T-helper 17 cell (primary cell): ENCODE measurements at places on chromosomes 16 and 17. TPM values are rescaled to one million over a fixed set of nuclear protein-coding genes. Genes with fewer than 3 reads are reported as not detected.

DNA sequence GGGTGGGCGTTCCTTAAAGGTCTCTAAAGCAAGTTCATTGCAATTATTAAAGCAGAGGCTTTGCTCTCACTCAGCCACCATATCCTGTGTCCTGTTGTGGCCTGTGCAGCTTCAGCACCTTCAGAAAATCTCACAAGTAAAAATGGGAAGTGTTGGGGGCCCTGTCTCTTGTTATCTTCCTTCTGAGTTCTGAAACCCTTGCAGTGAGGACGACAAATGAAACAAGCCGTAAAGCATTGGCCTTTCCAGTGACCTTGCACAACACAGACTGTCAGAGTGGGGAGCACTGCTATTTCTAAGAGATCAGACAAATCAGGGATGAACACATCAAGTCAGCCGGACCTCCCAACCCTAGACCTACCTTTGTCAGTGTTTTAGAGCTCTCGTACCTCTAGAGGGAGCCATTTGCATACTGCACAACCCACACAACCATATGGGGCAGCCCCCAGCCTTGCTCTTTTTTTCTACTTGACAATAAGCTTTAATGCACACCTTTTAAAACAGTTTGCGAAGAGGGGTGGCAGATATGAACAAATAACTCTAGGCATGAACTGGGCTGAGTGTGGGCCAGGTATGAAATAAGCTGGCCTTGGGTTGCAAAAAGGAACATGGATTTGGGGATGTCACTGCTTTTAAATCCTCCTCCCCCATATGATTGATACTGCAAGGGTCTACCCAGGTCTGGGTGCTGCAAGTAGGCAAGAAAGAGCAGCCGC lies 89.8 kb downstream of the KATNIP start:
- DNase-seq: no peak
- H3K4me3 ChIP-seq: no peak overlapping the region
- no peaks in the 10 kb centered on the region for H3K27me3 ChIP-seq
- H3K36me3 ChIP-seq: peaks cover 10% of the 10 kb centered on the region
- H3K27ac ChIP-seq: no peak overlapping the region

DNA sequence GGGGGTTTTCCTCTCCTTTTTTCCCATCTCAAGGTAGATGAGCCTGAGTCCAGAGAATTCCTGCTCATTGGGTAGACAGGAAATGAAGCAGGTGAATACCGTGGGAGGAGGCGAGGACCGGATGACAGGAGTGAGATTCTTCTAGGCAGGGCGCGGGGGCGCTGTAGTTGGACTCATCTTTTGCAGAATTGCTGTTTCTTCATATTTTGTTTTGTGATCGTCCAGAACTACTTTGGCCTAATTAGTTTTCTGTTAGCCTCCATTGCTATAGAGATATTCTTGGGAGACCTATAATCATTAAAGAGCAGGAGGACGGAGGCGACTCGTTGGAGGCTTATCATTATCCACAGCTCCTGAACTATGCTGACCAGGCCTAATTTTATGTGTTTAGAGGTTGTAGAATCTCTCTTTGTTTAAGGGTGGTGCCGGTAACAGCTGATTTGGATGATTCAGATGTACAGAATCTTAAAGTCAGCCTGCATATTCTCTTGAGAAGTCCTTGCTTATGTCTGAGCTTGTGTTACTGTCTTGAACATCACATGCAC lies 650 bp downstream of the ATP6V0A1 start:
- H3K4me1 ChIP-seq: peaks cover 37% of the 10 kb centered on the region
- no peaks in the 10 kb centered on the region for H3K27me3 ChIP-seq
- peak overlapping the region; percentile 91 for H3K4me3 ChIP-seq

DNA sequence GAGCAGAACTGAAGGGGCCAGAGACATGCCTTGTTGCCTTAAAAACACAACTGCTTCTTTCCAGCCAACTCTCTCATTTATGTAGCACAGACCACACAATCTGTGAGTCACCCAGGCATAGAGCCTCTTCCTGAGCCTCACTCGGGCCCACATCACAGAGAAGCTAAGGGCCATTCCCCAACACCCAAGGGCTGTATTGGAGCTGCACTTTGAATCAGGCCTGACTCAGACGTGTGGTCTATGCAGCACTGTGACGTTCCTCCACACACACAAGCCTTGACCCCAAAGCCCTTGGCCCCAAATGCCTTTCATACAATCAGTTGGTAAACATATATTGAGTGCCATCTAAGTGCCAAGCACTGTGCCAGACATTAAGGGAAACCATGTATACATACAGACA lies 308.9 kb upstream of the DYNLRB2 start:
- peaks cover 7% of the 10 kb centered on the region for H3K27me3 ChIP-seq
- DNase-seq: no peak
- H3K27ac ChIP-seq: no peak overlapping the region
- no peaks in the 10 kb centered on the region for H3K36me3 ChIP-seq
- H3K4me3 ChIP-seq: no peak overlapping the region

GRCh38 chr17:48515925-48516900 lies 14.6 kb downstream of the HOXB1 start:
- H3K4me3 ChIP-seq: no peak overlapping the region
- H3K36me3 ChIP-seq: no peaks in the 10 kb centered on the region
- no peak overlapping the region for H3K27ac ChIP-seq
- peaks cover 51% of the 10 kb centered on the region for H3K27me3 ChIP-seq

DNA sequence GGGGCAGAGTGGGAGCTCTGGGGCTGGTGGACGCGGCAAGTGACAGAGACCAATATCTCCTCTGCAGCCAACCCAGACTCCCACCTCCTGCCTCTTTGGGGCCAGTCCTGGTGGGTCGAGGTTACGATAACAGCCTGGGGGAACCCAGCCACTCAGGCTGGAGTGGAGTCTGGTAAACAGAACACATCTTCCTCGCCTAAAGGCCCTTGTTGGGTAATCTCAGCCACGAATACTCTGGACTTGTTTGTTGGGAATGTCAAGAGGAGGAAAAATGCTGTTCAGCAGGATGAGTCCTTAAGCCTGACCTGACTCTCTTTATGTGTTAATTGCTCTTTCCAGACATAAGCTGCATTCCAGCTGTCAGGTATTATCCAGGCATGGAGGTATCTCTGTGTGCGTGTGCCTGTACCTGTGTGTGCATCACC lies 8.0 kb upstream of the SPNS2 start:
- H3K4me3 ChIP-seq: no peak overlapping the region
- no peak for DNase-seq
- H3K36me3 ChIP-seq: no peaks in the 10 kb centered on the region
- H3K27me3 ChIP-seq: no peaks in the 10 kb centered on the region
- H3K27ac ChIP-seq: no peak overlapping the region

GRCh38 chr16:56164636-56165035 lies 26.7 kb upstream of the GNAO1 start:
- H3K27ac ChIP-seq: no peak overlapping the region
- no peaks in the 10 kb centered on the region for H3K36me3 ChIP-seq
- no peak overlapping the region for H3K4me3 ChIP-seq
- H3K4me1 ChIP-seq: peaks cover 3% of the 10 kb centered on the region
- peaks cover 5% of the 10 kb centered on the region for H3K27me3 ChIP-seq
- DNase-seq: no peak

DNA sequence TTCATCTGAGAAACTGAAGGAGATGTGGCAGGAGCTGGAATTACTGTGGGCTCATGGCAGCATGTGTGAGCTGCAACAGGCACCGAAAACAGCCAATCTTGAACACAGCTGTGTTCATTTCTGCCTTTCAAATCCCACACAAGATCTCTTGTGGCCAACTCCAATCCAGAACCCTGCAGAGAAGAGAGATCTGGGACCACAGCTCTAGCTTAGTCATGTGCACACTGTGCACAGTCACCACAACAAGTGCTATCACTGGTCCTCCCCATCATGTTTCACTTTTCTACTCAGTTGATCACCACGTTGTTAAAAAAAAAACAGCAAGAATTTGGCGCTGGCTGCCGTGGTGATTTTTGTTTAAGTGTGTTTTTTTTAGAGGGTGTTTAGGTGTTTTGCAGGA lies 254.5 kb upstream of the ELAC2 start:
- H3K36me3 ChIP-seq: no peaks in the 10 kb centered on the region
- peaks cover 11% of the 10 kb centered on the region for H3K27me3 ChIP-seq
- H3K4me3 ChIP-seq: no peak overlapping the region
- H3K27ac ChIP-seq: no peak overlapping the region
- no peak for DNase-seq
- H3K4me1 ChIP-seq: no peaks in the 10 kb centered on the region

Gene HOXB6
- total RNA-seq: not detected

DNA sequence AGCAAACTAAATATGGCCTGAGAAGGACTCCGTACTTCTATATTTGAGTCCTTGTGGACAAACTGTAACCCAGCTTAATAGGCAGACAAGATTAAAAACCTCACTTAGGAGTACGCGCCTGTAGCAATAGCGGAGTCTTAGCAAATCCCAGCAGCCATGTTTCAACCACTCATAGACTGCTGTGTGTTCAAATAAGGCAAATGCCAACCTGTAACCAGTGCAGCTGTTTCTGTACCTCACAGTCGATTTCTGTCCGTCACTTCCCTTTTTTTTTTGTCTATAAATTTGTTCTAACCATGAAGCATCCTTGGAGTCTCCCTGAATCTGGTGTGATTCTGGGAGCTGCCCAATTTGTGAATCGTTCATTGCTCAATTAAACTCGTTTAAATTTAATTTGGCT lies 30.2 kb downstream of the TANC2 start:
- H3K36me3 ChIP-seq: peaks cover 2% of the 10 kb centered on the region
- H3K27me3 ChIP-seq: no peaks in the 10 kb centered on the region
- no peak for DNase-seq
- peaks cover 21% of the 10 kb centered on the region for H3K4me1 ChIP-seq
- no peak overlapping the region for H3K4me3 ChIP-seq

Gene CA5A
- total RNA-seq: not detected

DNA sequence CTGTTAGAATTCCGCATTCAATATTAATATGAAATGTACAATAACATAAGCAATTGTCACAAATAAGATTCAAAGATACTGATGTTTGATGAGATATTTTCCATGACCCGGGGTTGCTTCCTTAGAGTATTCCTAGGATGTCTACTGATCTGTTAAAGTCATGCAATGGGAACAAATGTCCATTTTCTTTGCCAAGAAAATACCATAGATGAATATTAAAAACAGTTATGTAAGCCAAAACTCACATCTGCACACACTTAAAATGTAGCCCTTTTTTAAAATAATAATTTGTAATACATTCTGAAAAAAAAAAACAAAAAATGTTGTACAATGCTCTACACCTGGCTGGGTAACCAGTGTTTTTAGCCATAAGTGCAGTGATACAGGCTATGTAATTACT lies 259.4 kb upstream of the AXIN2 start:
- no peak overlapping the region for H3K4me3 ChIP-seq
- no peak for DNase-seq
- peaks cover 3% of the 10 kb centered on the region for H3K36me3 ChIP-seq
- H3K27ac ChIP-seq: no peak overlapping the region
